ENCODE measurements at places on chromosomes 16 and 17.

- H3K27ac ChIP-seq: peak overlapping the region; percentile 97
- H3K27me3 ChIP-seq: no peaks in the 10 kb centered on the region
- H3K4me1 ChIP-seq: no peaks in the 10 kb centered on the region
- H3K36me3 ChIP-seq: no peaks in the 10 kb centered on the region
- no peak for DNase-seq
Measured at GRCh38 chr16:3458278-3458851, 14.9 kb downstream of the NAA60 start.

DNA sequence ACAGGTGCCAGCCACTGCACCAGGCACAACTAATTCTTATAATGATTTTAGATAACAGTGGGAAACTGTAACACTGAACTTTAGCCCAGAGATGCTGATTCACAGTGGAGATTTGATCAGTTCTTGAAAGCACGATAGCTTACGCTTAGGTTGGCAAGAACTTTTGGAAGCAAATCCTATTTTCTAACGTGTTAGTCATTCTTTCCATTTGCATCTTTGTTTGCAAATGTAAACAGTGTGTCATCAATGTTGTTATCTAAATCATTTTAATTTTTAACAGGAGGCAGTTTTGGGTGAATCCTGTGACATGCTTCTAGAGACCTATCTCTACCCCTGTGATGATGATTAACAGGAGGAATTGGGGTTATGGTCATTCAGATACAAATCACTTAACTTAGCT is 35.7 kb upstream of the GNA13 start:
- H3K27me3 ChIP-seq: no peaks in the 10 kb centered on the region
- no peak overlapping the region for H3K27ac ChIP-seq
- no peak for DNase-seq

DNA sequence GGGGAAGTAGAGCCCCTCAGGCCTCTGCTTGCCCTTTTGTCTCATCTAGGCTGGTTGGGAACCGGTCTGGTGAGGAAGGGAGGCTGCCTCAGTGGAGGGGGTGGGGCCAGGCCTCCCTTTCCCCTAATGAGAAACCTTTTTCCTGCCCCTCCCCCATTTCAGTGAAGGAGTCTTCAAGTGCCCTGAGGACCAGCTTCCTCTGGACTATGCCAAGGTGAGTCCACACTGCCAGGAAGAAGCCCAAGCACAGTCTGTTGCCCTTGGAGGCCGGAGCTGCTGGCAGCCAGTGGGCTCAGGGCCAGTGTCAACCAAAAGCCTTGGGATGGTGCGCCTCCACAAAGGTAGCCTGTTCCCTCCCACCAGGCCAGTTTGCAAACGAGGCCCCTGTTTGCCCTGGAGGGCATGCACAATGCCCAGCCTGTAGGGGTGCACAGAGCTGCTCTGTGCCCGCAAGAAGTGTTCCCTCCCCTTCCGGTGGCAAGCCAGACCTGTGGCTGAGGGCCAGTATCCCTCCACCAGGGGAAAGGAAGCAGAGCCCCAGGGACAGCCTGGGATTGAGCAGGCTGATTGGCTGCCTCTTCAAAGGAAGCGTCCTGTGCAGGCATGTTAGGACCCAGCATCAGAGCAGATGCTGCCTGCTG is 3.4 kb downstream of the TRAF4 start:
- DNase-seq: no peak
- H3K36me3 ChIP-seq: peaks cover 11% of the 10 kb centered on the region
- H3K27me3 ChIP-seq: no peaks in the 10 kb centered on the region
- H3K4me1 ChIP-seq: peaks cover 57% of the 10 kb centered on the region
- H3K27ac ChIP-seq: peak overlapping the region; percentile 35

DNA sequence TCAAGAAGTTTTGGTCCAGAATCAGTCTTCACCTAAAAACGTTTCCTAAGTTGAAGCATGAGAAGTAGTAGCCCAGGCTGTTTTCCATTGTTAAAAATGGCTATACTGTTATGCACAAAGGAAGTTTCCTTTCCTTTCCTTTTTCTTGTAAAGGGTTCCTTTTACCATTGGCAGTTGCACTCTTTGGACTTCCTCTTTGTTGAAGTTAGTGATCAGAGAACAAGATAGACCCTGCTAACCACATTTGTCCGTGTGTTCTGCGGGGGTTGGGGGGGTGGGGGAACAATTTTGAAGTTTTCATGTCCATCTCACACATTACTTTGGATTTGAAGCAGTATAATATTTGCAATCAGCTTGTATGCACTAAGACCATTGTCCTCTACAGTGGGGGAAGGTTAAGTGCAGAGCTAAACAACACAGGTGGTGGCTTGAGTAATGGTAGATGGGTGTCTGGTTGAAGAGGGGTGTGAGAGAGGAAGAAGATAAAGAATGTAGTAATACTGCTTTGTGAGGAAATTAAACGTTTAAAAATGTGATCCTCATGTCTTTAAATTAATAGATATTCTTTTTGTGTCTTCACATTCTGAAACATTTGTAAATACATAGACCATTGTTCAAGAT is 1.4 kb downstream of the LPCAT2 start:
- H3K4me3 ChIP-seq: no peak overlapping the region
- H3K4me1 ChIP-seq: no peaks in the 10 kb centered on the region
- H3K27ac ChIP-seq: no peak overlapping the region
- DNase-seq: no peak
- H3K36me3 ChIP-seq: no peaks in the 10 kb centered on the region

- no peak overlapping the region for H3K27ac ChIP-seq
- DNase-seq: no peak
- no peaks in the 10 kb centered on the region for H3K4me1 ChIP-seq
- no peak overlapping the region for H3K4me3 ChIP-seq
Measured at GRCh38 chr16:62615526-62615925, 579.3 kb upstream of the CDH8 start.

DNA sequence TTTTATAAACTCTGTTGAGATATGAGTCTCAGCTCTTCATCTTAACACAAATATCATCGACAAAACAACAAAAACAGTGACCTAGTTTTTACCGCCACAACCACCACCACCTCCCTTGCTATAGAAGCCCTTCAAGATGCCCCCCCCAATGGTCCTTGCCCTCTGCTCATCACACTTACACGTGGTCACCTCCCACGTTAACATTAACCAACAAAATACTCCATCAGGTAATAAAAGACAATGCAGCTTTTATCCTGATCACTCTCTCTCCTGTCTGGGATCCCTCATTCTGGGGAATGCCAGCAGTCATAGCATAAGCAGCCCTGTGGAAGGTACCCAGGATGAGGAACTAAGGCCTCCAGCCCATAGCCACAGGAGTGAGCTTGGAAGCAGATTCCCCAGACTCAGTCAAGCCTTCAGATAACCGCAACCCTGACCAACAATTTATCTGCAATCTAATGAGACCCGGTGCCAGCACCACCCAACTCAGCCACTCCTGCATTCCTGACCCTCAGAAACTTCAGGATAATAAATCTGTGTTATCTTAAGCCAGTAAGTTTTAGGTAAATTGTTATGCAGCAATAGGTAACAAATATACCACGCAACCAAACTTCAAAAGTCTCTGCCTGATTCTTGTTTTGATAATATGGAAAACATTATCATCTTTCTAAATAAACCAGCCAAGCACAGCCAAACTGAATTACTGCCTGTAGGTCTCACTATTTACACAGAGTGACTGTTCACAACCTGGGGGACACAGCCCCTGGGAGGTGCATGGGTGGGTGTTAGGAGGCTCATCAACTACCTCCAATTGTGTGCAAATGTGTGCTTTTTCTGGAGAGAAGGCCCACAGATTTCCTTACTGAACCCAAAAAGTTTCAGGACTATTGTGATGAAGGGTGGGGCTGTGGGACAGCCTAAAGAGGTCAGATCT is 6.1 kb downstream of the PECAM1 start:
- H3K4me1 ChIP-seq: peaks cover 51% of the 10 kb centered on the region
- H3K4me3 ChIP-seq: no peak overlapping the region
- peaks cover 4% of the 10 kb centered on the region for H3K36me3 ChIP-seq
- H3K27me3 ChIP-seq: no peaks in the 10 kb centered on the region

- no peaks in the 10 kb centered on the region for H3K36me3 ChIP-seq
- peak within 1 kb of the TSS; percentile 76 for H3K4me3 ChIP-seq
- peaks cover 7% of the 10 kb centered on the region for H3K4me1 ChIP-seq
- H3K27ac ChIP-seq: peak within 1 kb of the TSS; percentile 90
Measured at GRCh38 chr17:10729334-10730193, at the start of gene TMEM220. TSS of gene TMEM220 (minus strand) at chr17:10730023. CDS start at chr17:10729851, 172 bp downstream.

GRCh38 chr16:65489531-65490023 is 367.7 kb upstream of the CDH11 start:
- no peak overlapping the region for H3K27ac ChIP-seq
- no peaks in the 10 kb centered on the region for H3K27me3 ChIP-seq
- no peak overlapping the region for H3K4me3 ChIP-seq
- no peak for DNase-seq
- H3K36me3 ChIP-seq: no peaks in the 10 kb centered on the region

DNA sequence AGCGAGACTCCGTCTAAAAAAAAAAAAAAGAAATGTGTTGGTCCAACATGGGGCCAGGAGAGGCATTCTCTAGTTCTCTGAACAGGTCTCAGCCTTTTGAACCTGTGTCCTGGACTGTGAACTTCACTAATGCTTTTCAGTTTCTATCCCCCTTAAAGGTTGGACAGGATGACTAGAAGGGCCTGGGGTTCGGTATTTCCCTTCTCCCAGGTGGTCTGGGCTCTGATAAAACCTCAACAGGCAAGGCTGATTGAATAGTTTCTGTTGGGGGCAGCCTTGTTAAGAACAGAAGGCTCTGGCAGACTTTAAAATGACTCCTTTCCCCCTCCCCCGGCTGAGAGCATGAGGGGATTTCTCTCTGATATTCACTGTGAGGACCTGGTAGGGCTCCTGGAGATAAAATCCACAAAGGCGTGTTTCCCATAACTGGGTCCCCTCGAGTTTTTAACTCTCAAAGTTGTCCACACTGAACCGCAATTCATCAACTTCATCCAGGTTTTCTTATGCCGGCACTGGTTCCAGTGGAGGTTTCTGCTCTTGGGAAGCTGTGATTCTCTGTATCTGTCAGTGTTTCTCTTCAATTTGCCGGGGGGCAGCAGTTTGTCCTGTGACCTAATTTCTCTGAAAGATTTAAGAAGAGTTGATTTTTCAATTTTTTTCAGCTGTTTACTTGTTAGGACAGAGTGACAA is 91.3 kb downstream of the METRNL start:
- H3K27ac ChIP-seq: no peak overlapping the region
- H3K36me3 ChIP-seq: no peaks in the 10 kb centered on the region
- DNase-seq: no peak
- no peaks in the 10 kb centered on the region for H3K27me3 ChIP-seq

- no peak for DNase-seq
- no peak overlapping the region for H3K4me3 ChIP-seq
- no peak overlapping the region for H3K27ac ChIP-seq
- no peaks in the 10 kb centered on the region for H3K27me3 ChIP-seq
- H3K4me1 ChIP-seq: no peaks in the 10 kb centered on the region
Measured at GRCh38 chr16:47109361-47109760, 34.4 kb downstream of the NETO2 start.

GRCh38 chr17:9645851-9646545 is 681 bp downstream of the USP43 start:
- H3K4me1 ChIP-seq: peaks cover 18% of the 10 kb centered on the region
- peak overlapping the region; percentile 57 for H3K4me3 ChIP-seq
- no peak overlapping the region for H3K27ac ChIP-seq
- H3K36me3 ChIP-seq: no peaks in the 10 kb centered on the region

GRCh38 chr17:45946841-45947256 is 52.2 kb upstream of the STH start:
- H3K27ac ChIP-seq: no peak overlapping the region
- no peaks in the 10 kb centered on the region for H3K36me3 ChIP-seq
- no peaks in the 10 kb centered on the region for H3K4me1 ChIP-seq
- no peak for DNase-seq
- H3K27me3 ChIP-seq: no peaks in the 10 kb centered on the region

- no peak for DNase-seq
- no peaks in the 10 kb centered on the region for H3K4me1 ChIP-seq
- H3K36me3 ChIP-seq: no peaks in the 10 kb centered on the region
- no peak overlapping the region for H3K4me3 ChIP-seq
- H3K27ac ChIP-seq: no peak overlapping the region
- no peaks in the 10 kb centered on the region for H3K27me3 ChIP-seq
Measured at GRCh38 chr17:58402047-58402446, 15.3 kb downstream of the RNF43 start.

DNA sequence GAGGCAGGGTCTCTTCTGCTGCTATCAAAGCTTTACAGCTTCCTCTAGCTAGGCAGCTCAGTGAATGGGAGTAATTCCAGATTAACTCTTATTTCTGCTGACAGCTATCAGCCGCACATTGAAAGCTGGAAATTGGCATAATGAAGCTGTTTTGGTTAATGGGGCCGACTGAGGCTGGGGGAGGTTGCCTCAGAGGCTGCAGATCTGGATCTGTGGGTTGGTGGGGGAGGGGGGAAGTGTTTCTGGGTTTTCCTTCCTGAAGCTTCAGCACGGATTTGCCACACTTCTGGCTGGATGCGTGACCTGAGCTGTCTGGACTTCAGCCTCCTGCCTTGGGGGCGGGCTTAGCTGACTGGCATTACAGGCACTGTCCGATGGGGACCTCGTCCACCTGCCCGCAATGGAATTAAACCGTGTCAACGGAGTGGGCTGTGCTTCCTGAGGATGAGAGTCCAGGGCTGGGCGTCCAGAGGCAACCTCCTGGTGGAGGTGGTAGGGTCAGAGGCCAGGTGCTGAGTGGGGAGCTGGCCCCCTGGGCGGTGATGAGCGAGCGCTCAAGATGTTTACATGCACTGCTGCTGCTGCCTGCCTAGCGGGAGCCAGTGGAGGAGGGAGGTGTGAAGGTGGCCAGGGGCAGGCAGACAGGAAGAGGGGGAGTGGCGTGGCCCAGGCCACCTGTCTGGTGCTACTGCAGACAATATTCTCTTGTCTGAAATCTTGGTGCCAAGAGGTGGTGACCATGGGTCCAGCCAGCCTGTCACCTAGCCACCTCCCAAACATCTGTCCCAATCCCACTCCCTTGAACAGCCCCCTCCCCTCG is 6.7 kb upstream of the ABCC3 start:
- H3K36me3 ChIP-seq: no peaks in the 10 kb centered on the region
- H3K4me3 ChIP-seq: no peak overlapping the region
- no peaks in the 10 kb centered on the region for H3K27me3 ChIP-seq
- no peak for DNase-seq

- no peaks in the 10 kb centered on the region for H3K36me3 ChIP-seq
- H3K4me1 ChIP-seq: no peaks in the 10 kb centered on the region
- H3K27ac ChIP-seq: no peak overlapping the region
- H3K4me3 ChIP-seq: no peak overlapping the region
- DNase-seq: peak; percentile 57
Measured at GRCh38 chr17:83149761-83150251, 70.4 kb downstream of the METRNL start.

DNA sequence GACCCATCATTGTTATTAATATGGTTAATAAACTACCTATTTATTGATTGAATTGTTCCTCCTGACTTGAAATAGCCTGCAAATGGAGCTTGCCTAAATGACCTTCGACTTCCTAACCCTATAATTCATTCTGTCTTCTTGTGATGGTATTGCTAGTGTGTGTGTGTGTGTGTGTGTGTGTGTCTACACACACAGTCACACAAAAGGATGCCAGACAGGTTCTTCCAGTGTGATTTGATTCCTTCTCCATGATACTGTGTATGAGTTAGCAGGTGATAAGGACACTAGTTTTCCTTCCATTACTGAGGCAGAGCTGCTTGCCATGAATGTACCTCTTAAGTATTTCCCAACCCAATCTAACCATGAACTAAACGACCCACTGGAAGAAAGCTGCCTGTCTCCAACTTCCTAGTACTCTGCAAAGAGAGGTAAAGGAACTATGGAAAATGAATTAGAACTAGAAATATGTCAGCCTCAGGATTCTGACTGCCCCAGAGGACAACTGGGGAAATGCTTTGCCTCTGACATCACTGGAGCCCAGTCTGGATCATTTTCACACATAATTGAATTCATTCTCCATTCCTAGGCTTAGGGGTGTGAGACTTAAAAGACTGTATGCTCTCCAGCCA is 3.5 kb upstream of the CDC6 start:
- H3K27me3 ChIP-seq: no peaks in the 10 kb centered on the region
- no peak overlapping the region for H3K4me3 ChIP-seq
- peak overlapping the region; percentile 45 for H3K27ac ChIP-seq
- DNase-seq: no peak
- H3K4me1 ChIP-seq: peaks cover 32% of the 10 kb centered on the region
- H3K36me3 ChIP-seq: peaks cover 23% of the 10 kb centered on the region

Measured in right atrium auricular region (tissue), 2 donors.